ENCODE measurements at places on chromosomes 3 and 15.
A peak's percentile ranks its signal among the peaks of the same experiment; 100 is the strongest.

- DNase-seq: no peak
These were observed 37.0 kb downstream of the DAPK2 start for GRCh38 chr15:64009241-64009640.

DNA sequence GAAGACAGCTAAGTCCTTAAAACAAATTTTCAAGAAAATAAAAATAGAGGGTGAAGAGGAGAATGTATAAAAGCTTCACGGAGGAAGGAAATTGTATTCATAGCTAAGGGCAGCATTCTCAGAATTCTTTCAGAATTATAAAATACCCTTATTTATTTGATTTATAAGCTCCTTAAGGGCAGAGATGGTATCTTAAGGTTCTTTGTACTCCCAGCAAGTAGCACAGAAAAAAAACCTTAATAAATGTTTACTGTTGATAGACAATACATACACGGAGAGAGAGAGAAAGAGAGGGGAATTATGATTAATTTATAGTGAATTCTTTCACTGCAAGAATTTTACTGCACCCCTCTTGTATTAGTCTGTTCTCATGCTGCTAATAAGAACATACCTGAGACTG lies 375.6 kb upstream of the CCDC54 start:
- DNase-seq: no peak

DNA sequence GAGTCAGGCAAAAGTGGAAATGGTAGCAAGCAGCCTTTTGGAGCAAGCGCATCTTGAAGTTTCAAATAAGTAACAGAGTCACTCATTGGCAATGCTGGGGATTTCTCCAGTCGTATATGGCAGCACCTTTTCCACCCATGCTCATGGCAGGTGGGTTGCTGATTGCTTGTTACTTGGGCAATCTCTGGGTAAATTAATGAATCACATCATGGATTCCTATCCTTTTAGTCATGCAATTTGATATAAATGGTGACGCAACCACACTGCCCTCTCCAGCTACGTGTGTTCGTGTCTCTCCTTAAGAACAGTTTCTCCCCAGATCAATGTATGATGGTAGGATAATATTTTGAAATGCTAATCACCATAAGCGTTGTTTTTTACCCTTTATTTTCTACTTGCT lies 339.9 kb upstream of the KCNH8 start:
- DNase-seq: no peak

DNA sequence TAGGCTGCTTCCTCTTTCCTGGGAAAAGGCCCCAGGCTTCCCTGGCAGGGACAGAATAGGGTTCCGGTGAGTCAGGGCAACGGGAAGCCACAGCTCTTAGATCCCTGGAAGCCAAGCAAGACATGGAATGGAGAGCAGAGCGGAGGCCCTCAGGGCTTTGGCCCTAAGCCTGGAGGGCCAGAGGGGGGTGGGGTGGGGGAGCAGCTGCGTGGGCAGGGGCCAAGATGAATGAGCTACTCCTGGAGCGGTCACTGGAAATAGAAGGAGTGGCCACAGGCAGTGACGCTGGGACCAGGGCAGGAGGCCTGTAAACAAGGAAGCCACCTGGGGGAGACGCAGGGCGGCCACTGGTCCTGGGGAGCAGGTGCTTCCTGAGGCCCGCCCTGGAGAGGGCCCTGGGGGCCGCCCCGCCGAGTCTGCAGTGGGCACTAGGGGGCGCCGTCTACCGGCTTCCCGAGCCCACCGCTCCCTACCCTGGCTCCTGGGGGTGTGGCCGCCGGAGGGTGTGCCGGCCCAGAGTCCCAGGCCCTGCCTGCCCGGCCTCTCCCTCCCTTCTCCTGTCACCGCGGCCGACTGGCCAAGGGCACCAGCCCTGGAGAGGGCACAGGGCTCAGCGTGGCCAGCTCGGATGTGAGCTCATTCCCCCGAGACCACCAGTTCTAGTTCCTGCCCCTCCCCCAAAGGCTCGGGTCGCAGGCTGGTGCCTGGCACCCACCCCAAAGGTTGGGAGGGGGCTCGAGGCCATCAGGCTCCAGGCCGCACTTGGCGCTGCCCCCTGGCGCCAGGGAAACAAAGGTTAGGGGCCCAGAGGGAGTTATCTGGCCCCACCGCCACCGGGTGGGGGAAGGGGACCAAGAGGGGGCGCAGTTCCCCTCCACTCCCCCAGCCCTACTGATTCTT lies 12.1 kb downstream of the VPS18 start:
- peak; percentile 83 for DNase-seq

DNA sequence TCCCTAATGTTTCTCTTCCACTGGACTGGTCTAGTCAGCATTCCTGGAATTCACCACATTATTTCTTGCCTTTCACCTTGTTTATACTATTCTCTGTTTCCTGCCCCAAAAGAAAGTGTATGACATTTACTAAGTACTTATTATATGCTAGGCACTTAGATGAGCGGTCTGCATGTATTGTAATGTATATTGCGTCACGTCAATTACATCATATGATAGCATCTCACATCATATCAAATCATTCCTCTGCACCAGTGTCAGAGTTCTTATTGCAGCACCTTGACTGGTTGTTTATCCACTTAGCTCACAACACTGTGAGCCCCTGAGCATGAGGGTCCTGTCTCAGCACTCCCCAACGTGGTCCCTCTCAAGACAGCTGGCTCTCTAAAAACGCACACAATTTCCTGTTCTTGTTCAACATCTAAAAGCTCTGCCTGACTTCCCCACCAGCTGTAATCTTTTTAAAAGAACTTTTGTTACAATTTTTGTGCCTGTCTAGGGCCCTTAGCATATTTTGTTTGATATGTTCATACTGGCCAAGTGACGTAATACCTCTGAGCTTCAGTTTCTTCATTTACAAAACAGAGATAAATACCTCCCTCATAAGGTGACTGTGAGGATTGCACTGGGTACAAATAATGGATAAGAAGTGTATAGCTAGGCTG lies 58.8 kb downstream of the ARHGAP31 start:
- DNase-seq: peak; percentile 61

GRCh38 chr15:26891448-26892181 lies 24.8 kb downstream of the GABRA5 start:
- peak; percentile 86 for DNase-seq

GRCh38 chr15:94924971-94925598 lies 693.7 kb downstream of the MCTP2 start:
- DNase-seq: peak; percentile 18

DNA sequence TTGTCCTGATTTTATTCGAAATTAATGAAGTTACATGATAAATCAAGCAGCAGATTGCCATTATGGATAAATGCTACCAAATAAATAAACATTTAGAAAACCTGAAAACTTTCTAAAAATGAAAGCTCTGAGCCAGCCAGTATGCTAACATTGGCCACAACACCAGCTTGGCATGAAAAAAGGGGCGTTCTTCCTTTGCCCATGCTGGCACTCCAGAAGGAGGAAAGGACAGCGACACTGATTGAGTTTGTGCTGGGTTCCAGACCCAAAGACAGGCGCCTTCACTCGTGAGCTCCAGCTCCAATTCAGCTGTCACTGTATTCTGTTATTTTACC lies 5.1 kb downstream of the STIMATE start:
- no peak for DNase-seq

- no peak for DNase-seq
These were observed 12.8 kb downstream of the NMNAT3 start for GRCh38 chr3:139664958-139665357.

DNA sequence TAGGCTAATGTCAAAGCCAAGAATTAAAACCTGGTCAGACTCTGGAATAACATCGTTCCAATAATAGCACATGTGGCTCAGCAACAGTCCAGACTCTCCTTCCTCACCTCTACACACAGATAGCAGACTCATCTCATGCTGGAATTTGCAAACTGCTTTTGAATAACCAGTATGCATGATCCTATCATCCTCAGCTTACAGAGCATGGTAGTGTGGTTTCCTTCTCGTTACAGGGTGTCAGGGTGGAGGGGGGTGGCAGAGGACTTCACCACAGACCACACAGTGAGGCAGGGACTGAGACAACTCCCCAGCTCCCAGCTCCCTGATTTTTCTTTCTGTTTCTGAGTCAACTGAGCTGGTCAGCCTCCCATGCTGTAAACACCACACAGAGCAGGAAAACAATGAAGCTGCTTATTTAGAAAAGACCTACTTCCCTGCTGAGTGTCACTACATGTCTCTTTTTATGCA lies 101.6 kb downstream of the RPL22L1 start:
- DNase-seq: no peak

DNA sequence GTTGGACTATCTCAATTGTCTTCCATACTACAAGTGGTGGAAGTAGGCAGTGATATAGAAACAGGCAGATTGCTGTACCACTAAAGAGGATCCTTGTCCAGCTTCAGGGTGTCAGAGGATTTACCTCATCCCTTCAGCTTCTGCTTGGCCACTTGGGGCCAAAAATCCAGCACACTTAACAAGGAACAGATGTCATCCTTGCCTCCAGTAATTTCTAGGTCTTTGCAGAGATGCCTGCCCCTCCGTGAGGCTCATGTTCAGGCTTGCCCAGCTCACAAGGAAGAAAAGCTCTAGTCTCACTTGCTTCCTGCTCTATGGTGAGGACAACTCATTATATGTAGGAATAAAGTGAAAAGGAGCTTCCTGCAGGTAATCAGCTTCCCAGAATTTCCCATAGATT lies 510.3 kb downstream of the EPHA3 start:
- no peak for DNase-seq

DNA sequence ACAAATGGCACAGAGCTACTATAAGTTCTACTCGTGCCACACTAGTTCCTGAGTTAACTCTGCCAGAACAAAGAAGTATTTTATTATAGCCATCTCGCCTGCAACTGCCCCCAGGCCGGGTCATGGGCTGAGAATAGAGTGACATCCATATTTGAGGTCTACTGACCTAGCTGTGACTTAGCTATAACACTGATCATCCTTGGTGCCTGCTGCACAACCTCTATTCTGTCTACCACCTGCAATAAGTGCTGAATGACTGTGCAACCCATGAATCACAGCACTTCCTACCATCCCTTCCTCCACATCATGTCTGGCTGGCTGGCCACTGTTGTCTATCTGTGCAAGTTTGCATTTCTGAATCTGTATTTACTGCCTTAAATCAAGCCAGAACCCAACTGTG lies 506.5 kb upstream of the TBL1XR1 start:
- DNase-seq: no peak

- DNase-seq: no peak
These were observed 71.5 kb downstream of the ZMAT3 start for GRCh38 chr3:179000144-179000543.

DNA sequence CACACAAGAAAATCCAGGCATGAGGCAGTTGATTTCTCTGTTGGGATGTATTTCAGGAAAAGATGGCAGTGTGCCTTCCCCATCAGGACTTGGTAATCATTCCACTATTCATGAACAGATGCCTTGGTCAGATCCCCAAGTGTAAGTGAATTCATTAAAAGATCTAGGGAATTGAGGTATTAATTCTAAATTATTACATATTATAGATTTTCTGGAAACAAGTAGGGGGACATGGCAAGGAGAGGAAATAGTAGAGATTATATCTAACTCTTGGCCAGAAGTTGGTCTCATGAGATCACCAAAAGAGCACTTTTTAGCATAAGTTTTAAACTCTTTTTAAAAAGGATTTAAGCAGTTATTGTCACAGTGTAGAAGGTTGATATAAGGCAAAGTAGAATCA lies 74.4 kb upstream of the MDFIC2 start:
- DNase-seq: no peak

- DNase-seq: no peak
These were observed 5.2 kb upstream of the GATA2 start for GRCh38 chr3:128498127-128498626.

DNA sequence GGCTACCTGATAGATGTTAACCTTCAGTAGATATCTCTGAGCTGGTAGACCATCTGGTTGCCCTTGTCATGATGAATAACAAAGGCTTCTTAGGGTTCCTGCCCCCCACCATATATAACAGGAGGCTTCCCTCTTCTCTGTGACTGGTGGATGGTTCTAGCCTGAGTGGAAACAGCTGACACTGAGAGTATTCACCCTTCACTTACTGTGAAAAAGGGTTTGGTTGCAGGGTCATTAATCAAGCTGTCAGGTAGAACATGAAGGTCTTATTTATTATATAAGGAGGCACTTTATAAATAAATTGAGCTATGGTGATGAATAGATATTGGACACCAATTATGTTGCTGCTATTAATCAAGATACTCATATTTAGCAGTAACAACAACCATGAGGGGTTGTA lies 58.6 kb downstream of the CACNA2D3 start:
- no peak for DNase-seq

DNA sequence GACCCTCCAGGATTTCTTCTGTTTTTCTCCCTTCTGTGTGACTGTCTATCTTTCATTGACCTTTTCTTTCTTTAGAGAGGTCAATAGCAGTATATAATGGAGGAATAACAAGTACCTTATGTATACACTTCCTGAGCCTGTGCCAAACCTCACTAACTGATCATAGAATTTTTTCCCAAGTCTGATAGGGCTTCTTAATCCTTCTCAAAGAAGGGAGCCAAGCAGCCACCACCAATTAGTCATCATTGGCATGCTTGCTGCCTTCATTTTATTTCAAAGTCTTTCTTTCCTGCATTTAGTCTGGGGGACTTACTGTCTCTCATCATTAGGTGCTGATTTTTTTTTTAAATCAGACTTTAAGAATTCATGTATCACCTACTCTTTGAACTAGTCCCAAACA lies 327.0 kb downstream of the FEZF2 start:
- DNase-seq: no peak

DNA sequence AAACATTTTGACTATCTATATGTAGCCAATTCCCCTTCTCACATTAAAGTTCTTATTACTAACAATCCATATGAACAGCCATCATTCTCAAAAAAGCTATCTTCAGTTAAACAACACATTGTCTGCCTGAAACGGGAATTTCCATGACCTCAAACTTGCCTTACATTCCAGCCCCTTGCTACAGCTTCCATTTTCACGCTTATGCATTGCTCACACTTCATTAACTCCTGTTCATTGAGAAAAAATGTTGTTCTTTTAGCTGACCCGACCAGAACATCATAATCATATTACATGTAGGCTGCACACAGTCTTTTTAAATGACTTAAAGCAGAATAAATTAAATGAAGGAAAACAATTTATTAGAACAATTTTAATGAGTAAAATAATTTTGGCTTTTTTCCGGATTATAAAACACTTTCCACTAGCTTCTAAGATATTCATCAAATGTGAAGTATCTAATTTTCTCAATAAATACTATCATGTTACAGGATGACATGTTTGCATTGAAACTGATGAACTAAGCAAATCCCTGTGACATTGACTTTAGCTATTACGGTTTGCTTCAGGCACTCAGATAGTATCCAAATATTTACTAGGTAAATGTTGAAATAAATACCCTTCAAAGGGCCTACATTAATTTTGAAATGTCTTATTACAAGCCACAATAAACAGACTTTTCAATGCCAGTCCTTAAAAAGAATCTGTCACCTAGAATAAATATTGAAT lies 49.9 kb downstream of the P3H2 start:
- DNase-seq: no peak
